ENCODE measurements at places on chromosomes 1 and 21.

DNA sequence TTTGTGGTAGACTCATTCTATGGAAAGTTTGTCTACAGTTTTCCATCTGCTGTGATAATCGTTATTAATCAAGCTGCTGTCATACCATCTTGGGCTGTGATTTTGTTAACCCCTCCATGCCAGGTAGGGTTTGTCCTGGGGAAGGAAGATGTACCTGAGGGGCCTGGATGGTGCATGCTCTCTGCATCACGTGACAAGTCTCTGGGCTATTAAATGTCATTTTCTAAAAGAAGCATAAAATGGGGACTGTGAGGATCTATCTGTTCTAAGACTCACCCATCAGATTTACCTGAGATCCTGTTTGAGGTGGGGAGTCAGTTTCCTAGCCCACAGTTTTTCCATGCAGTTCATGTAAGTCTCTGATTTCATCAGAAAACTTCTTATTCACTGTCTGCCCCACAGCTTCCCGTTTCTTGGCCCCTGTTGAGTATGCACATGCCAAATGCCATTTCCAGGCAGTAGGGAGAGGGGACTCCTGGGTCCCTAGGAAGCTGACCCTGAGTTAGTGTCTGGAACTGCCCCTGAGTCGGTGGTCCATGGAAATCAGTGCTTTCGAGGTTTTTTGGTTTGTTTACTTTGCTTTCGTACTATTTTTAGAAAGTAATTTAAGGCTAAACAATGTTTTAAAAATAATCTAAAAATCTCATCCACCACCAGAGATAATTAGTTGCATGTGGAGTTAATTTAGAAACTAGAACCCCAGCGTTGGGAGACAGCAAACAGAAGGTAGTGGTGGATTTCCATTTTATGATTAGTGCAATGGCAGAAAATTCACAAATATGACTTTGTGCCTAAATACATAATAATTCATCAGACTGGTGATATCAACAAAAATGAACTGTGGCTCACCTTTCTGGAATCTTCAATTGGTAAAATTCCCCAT, 46.7 kb downstream of the ZBTB18 start:
- DNase-seq = no peak

DNA sequence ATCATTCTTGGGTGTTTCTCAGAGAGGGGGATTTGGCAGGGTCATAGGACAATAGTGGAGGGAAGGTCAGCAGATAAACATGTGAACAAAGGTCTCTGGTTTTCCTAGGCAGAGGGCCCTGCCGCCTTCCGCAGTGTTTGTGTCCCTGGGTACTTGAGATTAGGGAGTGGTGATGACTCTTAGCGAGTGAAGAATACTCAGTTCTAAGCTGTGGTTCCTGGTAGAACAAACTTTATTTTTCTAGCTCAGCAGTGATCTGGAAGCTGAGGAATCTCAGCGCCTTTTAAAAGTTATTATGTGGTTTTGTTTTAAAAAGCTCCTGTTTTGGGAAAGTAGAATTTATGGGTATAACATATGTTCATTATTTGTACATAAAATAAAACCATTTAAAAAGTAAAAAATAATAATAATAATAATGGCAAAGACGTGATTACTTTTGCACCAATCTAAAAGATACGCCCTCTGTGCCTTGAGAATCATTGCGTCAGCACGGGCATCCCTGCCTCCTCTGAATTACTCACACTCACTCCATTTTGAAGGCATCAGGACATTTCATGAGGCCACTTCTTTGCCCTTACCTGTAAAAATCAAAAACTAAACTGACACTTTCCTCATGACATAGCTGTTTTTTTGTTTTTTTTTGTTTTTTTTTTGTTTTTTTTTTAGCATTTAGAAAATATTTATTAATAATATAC, 29.7 kb upstream of the TNFRSF1B start:
- no peak for DNase-seq

DNA sequence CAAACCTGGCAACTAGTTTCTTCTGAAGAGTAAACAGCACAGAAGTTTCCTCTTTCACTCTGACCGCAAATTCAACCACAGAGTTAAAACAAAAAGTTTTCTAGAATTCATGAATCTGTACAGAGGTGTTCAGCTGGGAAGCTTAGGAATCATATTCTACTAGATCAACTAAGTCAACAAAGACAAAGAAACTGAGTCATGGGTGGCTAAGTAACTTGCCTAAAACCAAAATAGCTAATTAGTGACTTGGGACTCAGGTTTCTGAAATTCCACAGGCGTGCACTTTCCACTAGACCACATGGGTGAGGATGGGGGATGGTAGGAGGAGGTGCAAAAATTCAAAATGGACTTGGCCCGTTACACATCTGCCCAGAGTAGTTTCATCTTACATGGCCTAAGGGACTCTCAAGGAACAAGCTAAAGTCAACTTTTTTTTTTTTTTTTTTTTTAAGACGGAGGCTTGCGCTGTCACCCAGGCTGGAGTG, 25.8 kb downstream of the PTPN14 start:
- no peak for DNase-seq

- DNase-seq = peak; percentile 77
These were observed 84.2 kb upstream of the SLC2A1 start for GRCh38 chr1:43042773-43043457.

- DNase-seq = no peak
These were observed 14.6 kb upstream of the GUCA2B start for GRCh38 chr1:42138586-42138985.

DNA sequence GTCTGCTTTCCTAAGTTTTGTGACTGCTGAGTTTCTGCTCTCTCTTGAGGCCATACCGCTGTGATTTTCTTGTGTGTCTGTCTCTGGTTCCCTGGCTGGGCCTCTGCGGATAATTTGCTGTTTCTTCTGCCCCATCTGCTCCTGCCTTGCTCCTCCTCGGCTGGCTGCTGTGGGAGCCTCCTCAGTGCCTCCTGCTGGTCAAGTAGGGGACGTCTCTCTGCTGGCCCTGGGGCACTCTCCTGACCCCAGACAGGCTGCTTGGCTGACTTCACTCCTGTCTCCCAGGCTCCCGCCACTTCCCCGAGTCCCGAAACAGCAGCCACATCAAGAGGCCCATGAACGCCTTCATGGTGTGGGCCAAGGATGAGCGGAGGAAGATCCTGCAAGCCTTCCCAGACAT, 28.5 kb downstream of the ETNK2 start:
- no peak for DNase-seq

- no peak for DNase-seq
These were observed 392.6 kb upstream of the VAMP3 start for GRCh38 chr1:7378346-7379130.

GRCh38 chr1:185720633-185721272, 13.4 kb upstream of the HMCN1 start:
- DNase-seq = peak; percentile 60

GRCh38 chr1:54416435-54416834, 10.2 kb upstream of the SSBP3 start:
- DNase-seq = no peak

- no peak for DNase-seq
These were observed 1.5 kb downstream of the EPRS1 start for GRCh38 chr1:220044678-220045355.

GRCh38 chr1:41109310-41110197, 88.0 kb upstream of the SLFNL1 start:
- DNase-seq = no peak

- DNase-seq = no peak
These were observed 15.0 kb downstream of the DDX59 start for GRCh38 chr1:200654660-200655059.

DNA sequence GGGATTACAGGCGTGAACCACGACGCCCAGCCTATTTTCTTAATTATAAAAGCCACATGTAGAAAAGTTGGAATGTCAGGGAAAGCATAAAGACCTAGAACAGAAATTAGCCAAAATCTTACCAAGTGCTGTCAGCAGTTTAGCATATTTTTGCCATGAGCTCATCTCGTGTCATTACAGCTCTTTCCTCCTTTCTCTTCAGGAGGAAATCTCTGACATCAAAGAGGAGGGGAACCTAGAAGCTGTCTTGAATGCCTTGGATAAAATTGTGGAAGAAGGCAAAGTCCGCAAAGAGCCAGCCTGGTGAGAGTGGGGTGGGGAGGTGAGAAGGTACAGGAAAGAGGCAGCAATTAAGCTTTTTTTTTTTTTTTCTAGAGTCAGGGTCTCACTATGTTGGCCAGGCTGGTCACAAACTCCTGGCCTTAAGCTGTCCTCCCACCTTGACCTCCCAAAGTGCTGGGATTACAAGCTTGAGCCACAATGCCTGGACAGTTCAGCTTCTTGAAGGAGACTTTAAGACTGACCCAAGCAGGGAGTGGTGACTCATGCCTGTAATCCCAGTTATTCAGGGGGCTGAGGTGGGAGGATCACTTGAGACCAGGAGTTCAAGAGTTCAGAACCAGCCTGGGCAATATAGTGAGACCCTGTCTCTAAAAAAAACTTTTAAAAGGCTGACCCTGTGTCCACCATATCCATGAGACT, 8.4 kb upstream of the BGLAP start:
- DNase-seq = no peak

- no peak for DNase-seq
These were observed 26.7 kb downstream of the DMAP1 start for GRCh38 chr1:44239961-44240371.

- no peak for DNase-seq
These were observed 219 bp downstream of the CELF3 start for GRCh38 chr1:151716405-151716762.

DNA sequence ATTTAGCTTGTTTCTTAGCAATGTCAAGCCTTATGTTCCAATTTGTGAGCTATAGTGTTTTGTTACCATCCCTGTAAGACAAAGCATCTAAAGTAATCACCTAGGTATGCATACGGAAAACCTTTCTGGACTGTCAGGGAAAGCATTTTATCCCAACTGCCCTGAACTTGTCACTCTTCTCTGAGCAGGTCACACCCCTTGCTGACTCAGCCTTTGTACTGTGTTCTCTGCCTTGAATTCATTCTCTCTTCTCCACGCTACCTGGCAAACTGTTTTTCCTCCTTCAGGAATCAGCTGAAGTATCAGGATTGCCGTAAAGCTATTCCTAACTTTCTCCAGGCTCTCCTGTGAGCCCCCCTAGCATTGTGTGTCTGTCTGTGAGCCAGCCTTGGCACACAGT, 54.2 kb downstream of the PBX1 start:
- DNase-seq = no peak

- peak; percentile 75 for DNase-seq
These were observed 12.9 kb upstream of the FYB2 start for GRCh38 chr1:56831871-56832693.

- no peak for DNase-seq
These were observed 130.9 kb downstream of the FOXD2 start for GRCh38 chr1:47568763-47569162.

DNA sequence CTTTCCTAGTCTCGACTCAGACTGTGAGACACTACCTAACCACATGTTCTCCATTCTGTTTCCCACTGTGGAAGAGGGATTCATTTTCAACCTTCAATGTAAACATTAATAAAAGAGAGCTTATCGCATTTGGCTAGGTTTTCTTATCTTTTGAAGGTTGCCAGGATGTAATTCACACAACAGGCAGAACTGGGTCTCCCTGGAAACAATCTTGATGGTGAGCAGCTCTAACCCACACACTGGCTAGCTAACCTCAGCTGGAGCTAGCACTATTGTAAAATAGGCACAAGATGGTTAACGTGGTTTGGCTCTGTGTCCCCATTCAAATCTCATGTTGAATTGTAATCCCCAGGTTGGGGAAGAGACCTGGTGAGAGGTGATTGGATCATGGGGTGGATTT, 75.1 kb downstream of the ZSCAN20 start:
- no peak for DNase-seq

GRCh38 chr21:19853709-19854575, 1144.3 kb upstream of the NCAM2 start:
- DNase-seq = no peak

DNA sequence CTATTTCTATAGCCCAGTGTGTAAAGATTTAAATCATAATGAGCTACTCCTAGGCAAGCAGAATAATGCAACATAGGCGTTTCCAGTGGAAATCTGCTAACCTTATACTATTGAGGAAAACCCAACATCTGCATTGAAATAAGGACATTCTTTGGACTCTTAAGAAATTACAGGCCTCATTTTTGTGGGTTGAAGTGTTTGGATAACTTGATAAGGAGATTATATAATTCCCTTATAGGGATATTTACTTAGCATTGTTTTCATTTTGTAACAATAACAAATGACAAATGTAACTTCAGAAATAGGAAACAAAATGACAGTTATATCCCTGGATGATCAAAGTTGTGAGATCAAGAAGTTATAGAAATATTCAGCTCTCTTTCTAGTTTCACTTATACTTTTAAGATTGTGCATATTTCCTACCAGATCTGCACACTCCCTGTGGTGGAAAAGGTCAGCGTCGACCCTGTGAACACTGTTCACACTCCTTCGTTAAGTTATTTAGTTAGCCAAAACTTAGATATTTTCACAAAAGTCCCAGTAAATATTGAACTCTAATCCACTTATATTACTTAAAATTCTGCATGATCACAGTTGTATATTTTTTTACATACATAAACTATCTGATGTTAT, 284.4 kb upstream of the C1orf105 start:
- no peak for DNase-seq

DNA sequence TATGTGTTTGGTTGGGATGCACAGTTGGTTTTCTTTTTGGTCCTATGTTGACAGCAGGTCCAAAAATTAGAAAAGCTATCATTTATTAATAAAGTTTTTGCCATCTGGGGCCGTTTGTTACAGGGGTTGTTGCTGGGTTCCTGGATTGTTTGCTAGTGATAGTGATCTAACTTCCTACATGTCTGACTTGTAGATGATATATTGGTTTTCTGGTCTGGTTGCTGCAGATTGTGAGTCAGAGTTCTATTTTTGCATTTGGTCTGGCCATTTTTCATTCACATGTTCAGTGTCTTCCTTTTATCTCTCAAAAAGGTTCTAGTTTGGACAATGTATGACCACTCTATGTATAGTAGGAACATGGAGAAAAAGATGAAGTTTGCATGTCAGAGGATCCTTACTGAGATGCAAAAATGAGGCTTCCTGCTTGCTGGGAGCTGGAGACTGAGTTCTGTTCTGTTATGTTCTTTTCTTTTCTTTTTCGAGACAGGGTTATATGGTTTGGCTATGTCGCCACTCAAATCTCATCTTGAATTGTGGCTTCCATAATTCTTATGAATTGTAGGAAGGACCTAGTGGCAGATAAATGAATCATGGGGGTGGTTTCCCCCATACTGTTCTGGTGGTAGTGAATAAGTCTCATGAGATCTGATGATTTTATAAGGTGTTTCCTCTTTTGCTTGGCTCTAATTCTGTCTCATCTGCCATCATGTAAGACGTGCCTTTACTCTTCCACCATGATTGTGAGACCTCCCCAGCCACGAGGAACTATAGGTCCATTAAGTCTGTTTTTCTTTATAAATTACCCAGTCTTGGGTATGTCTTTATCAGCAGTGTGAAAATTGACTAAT, 4.2 kb upstream of the NVL start:
- no peak for DNase-seq

GRCh38 chr21:17622018-17622417, 9.3 kb upstream of the BTG3 start:
- no peak for DNase-seq

- DNase-seq = peak; percentile 71
These were observed 9.3 kb downstream of the EFHD2 start for GRCh38 chr1:15418806-15419515.

- peak; percentile 99 for DNase-seq
These were observed 6.3 kb upstream of the TNNT2 start for GRCh38 chr1:201383647-201384405.
